CD4-positive, alpha-beta T cell treated with Interleukin-6 at 100 ng/mL for 8 hours (primary cell): ENCODE measurements at places on chromosomes 2 and 18.

GRCh38 chr18:79508565-79509535, 113.1 kb downstream of the NFATC1 start:
- DNase-seq: no peak

DNA sequence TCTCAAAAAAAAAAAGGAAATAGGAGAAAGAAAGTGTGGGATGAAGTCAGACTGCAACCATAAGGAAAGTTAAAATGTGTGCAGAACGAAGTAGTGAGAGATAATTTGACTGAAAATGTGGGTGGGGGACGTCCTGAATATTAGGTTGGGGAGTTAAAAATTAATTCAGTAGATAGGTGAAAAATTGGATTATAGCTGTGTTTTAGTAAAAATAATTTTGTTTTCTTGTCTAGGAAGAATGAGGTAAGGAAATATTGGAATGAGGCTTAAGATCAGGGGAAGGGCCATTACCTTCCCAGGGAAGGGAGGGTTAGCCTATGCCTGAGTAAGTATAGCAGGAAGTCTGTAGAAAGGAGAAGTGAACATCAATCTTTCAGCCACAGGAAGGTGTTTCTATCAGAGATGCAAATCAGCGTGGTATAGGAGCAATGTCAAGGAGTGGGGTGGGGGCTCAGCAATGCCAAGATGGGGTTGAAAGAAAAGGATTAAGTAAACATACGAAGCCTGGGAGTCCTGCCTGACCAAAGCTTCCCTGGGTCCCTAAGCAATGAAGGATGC, 250.9 kb downstream of the PIEZO2 start:
- DNase-seq: no peak

GRCh38 chr18:55731594-55732042, 143.6 kb upstream of the TCF4 start:
- no peak for DNase-seq

DNA sequence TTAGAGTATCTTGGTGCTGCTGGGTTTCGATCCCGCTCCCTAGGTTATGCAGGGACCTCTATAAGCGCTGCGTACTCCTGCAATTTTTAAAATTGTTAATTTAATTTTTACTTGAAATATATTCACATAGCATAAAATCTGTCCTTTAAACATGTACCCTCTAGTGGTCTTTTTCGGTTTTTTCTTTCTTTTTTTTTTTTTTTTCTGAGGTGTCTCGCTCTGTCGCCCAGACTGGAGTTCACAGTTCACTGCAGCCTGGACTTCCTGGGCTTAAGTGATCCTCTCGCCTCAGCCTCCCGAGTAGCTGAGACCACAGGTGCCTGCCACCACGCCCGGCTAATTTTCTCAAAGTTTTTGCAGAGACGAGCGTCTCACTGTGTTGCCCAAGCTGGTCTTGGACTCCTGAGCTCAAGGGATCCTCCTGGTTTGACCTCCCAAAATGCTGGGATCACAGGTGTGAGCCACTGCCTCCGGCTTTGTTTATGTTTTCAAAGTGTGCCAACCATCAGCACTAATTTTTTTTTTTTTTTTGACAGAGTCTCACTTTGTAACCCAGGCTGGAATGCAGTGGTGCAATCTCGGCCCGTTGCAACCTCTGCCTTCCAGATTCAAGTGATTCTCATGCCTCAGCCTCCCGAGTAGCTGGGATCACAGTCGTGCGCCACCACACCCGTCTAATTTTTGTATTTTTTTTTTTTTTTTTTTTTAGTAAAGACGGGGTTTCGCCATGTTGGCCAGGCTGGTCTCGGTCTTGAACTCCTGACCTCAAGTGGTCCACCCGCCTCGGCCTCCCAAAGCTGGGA, 585 bp upstream of the MOB1A start:
- no peak for DNase-seq

GRCh38 chr18:70981400-70982140, 692.7 kb downstream of the SOCS6 start:
- DNase-seq: no peak

- no peak for DNase-seq
Measured at GRCh38 chr2:155842103-155842502, 490.4 kb downstream of the NR4A2 start.

DNA sequence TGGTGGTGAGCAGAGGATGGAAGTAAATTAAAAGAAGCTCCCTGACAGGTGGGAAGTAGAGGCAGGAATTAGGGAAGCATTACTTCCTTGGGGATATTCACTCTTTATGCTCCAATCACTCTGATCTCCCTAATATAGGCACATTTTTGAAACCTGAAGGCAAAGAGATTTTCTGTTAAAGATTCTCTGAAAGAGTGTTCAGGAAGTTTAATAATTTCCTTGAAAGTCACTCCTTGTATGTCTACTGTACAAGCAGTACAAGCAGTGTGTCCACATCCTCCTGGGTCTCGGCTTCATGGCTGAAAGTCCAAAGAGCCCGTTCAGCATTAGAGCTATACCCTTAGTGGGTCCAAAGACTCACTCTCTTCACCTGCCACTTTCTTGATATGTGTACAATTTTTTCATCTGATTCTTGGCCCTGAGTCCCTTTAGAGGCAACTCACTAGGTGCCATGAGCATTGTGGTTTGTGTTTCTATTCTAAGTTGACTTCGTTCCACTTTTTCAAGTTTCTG, 60.2 kb downstream of the AAK1 start:
- DNase-seq: no peak

GRCh38 chr2:189022492-189022891, 48.3 kb downstream of the COL3A1 start:
- no peak for DNase-seq

DNA sequence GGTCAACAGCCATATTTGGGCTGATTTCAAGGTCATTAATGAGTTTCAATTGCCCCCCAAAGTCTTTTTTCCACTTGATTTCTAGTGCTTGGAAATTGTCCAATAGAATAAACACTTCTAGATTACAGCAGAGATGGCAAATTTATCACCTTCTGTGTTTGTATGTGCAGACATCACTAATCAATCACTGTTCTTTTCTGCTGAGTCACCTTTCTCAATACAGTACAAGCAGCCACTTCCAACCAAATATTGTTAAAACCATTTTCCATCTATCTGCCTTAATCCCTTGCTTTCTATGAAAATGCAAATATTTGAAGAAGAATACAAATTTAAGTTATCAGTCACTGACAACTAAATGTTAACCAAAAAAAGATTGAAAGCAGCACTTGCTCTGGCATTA, 40.2 kb upstream of the ZNF521 start:
- DNase-seq: no peak

DNA sequence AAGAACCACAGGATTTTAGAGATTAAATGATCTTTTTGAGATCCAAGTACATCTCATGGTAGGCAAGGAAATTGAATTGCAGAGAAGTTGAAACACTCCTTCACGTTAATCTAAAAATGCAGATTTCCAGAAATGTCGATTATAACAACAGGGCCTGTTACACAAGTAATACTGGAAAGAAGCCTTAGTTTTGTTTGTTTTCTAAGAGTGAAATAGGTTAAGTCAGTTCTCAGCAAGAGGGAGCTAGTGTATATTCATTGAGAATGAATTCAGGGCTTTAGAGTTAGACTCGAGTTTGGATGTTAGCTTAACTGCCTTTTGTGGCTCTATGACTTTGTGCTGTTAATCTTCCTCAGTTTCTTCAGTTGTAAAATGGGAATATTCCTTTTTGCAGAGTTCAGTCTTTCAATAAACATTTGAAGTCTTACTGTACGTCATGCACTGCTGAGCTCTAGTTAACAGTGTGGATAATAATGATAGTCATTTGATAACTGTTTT, 926 bp downstream of the NDUFV2 start:
- peak; percentile 33 for DNase-seq

DNA sequence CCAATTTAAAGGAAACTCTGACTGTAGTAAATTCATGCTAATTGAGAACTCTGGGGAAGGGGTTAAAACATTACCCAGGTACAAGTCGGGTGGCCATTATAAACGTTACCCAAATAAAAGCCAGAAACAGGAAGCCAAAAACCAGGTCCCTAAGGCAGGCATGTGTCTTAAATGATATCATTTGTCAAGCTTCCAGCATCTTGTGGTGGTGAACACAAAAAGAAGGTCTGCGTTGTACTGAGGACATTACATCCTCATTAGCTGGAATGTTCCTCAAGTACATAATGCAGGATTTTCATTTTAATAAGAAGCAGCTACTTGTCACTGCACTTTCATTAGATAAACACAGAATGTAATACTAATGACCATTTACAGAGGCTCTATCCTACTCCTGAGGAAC, 10.9 kb downstream of the PTGR3 start:
- DNase-seq: no peak

DNA sequence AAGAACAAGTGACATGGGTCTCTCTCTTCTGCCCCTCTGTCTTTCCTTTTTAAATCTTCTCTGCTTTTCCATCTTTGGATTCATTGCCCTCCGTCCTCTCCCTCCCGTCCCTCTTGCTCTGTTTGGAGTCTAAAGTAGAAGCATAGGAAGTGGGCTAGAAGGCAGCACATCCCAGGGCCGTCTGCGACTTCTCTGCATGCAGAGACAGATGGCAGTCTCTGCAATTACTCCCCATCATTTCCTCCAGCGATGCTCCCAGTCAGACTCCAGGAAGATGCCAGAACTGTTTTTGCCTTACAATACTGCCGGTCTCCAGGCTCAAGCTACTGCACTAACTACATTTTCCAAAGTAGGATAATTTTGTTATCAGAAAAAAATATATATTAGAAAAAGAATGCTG, 35.2 kb upstream of the LPIN2 start:
- no peak for DNase-seq

DNA sequence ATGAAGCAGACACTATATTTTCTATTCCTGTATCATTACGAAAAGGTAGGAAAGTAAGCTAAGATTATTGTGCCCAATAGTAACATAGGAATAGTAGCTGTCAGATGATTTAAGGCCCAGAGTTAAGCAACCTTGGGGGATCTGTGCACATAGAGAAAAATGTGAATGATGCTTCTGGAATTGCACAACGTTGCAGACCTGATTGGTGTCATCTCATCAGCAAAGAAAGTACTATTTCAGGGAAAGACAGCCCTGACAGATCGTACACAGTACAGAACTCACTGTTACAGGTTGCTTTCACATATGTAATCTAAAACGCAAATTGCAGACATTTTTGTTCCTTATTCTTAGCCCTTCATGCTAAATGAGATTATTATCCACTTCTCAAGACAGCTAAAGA, 535.9 kb downstream of the TRIB2 start:
- DNase-seq: no peak

DNA sequence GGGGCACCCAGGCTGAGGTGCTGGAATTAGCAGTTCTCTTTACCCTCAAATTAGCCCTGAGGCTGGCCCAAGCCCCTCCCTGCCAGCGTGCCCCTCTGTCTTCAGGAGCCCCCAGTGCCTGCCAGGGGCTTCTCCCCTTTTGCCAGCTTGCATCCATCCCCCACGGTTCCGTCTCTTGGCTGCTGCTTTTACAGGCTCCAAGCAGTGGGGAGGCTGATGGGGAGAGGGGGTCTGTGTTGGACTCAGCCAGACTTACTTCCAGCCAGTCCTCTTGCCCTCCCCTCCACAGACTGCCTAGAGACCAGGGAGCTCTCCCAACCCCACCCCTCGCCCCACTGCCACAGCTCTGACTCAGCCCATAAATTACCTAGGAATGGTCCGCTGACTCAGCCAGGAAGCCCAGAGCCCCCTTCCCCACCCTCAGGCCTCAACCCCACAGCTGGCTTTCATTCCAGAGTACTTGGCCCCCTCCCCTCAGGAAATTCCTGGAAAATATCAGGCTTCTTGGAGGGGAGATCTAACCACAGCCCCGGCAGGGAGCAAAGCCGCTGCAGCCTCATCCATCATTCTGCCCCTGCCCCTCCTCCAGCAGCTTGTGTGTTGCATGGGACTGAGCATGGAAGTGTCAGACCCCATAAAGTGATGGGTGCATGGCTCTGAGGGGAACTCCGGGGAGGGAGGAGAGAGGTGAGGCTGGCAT, 184.6 kb downstream of the ZFP36L2 start:
- DNase-seq: no peak

DNA sequence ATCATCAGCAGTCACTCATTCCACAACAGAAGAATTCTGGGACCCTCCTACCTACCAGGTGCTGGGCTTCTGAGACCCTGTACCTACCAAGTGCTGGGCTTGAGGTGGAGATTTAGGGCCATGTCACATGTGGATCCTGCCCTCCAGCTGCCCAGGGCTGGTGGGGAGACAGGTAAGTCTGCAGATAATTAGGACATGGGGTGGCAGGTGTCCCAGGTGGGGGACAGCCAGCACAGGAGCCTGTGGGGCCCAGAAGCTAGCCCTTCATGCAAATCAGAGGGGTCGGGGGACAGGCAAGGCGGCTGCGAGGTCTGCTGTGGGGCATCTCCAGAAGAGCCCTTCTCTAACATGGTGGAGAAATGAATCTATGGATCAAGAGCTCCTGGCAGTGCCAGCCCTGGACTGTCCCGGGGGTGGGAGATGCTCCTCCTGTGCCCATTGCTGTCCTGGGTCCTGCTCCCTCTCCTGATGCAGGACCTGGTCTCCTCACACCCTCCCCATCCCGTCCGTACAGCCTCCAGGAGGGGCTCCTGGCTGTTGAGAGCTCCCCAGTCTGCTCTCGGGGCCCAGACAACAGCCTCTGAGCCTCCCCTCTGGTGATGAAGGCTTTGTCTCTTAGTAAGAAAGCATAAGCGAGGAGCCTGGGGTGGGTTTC, 106.3 kb upstream of the GLI2 start:
- DNase-seq: no peak

GRCh38 chr2:40041422-40042382, 262.6 kb upstream of the THUMPD2 start:
- no peak for DNase-seq

DNA sequence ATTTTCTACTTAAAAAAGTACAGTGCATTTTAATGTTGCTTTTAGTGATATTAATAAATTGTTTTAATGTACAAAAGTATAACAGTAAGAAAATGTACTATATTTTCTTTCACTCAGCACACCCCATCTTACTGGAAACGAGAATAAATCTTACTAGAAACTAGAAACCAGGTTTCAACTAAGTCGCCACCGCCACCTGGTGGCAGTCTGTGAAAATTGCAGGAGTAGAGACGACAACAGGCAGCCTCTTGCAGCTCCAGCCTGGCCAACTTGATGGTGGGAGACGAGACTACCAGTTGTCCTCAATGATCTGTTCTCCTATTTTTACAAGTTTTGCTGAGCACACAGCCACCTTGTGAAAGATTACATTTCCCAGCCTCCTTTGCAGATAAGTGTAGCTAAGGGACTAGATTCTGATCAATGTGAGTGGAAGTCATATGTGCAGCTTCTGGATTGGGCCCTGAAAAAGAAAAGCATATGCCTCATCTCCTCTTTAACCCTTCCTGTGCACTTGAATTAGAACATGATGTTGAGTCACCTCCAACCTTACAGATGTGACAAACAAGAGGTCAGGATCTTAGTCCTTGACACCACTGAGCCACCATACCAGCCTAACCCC, 8.7 kb downstream of the OTOF start:
- DNase-seq: peak; percentile 26

DNA sequence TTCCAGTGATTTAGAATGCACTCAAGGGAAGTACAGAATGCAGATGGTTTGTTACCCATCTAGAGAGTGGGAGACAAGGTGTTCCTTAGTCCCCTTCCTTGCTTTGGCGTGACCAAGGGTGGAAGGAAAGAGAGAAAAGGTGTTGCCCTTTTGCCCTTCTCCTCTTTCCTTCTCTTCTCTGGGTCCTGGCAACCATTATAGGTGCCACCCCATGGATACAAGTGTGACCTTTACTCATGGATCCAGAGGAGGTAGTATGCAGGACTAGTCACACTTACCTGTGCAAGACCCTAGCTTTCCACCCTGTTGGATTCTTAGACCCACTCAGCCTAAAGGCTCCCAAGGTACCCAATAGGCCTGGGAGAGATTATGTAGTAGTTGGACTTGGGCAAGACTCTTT, 11.6 kb upstream of the RBFA start:
- DNase-seq: no peak

GRCh38 chr2:10812362-10813162, at the start of gene PDIA6:
Gene PDIA6, minus strand, starts transcription at chr2:10812785. Its CDS starts 89 bp downstream, at chr2:10812696.
- DNase-seq: peak; percentile 93

GRCh38 chr2:108942888-108943287, 46.1 kb downstream of the EDAR start:
- DNase-seq: no peak
